ENCODE measurements at places on chromosomes 7 and 10.

- peak; percentile 28 for DNase-seq
Observed at GRCh38 chr7:43454936-43455518, 127.9 kb upstream of the STK17A start.

GRCh38 chr10:31317652-31318381 is 1.2 kb upstream of the ZEB1 start:
- no peak for DNase-seq

- DNase-seq = peak; percentile 4
Observed at GRCh38 chr10:9331583-9332008, 1277.1 kb downstream of the GATA3 start.

DNA sequence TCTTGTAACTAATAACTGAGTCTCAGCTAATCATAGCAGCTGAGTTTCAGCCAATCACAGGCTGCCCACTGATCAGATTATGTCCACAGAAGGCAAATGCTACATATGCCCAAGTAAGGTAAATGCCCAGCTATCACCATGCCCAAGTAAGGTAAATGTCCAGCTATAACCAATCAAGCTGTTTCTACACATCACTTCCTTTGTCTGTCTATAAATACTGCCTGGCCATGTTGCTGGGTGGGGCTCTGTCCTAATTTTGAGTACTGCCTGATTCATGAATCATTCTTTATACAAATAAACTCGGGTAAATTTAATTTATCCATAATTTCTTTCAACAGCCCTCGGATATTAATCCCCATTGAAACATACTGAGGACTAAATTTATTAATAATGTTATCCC is 312.4 kb downstream of the CACNA2D1 start:
- DNase-seq = no peak

All from NCI-H1092 treated with DMSO at 0.1 percent for 48 hours (cell line).